Left cardiac atrium (tissue), 4 donors: ENCODE measurements at places on chromosomes 12 and 14. TPM values are rescaled to one million over a fixed set of nuclear protein-coding genes. Genes with fewer than 3 reads are reported as not detected.

- DNase-seq = no peak
These were observed 17.9 kb downstream of the ZFP36L1 start for GRCh38 chr14:68774771-68775613.

DNA sequence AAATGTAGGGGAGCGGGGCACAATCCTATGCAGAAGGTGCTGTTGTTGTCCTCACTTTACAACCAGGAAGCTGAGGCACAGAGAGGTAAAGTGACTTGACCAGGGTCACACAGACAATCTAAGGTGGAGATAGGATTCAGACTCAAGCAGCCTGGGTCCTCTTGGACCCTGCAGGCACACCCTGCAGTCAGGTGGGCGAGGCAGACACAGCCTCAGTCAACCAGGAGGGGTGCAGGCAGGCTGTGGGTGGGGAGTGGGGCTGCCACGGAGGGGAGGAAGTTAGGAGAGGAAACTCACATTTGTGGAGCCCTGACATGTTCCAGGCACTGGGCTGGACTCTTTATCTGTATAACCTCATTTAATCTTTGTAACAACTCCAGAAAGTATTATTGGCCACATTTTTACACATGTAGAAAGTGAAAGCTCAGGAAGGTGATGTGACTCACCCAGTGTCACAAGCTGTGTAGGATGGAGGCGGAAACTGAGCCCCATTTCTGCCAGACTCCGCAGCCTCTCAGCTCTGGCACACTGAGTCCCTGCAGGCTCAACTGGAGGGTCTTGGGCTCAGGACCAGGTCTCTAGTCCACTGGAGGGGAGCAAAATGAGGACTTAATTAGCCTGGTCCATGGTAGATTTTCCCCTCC, 24.9 kb upstream of the CHGA start:
- DNase-seq = no peak

DNA sequence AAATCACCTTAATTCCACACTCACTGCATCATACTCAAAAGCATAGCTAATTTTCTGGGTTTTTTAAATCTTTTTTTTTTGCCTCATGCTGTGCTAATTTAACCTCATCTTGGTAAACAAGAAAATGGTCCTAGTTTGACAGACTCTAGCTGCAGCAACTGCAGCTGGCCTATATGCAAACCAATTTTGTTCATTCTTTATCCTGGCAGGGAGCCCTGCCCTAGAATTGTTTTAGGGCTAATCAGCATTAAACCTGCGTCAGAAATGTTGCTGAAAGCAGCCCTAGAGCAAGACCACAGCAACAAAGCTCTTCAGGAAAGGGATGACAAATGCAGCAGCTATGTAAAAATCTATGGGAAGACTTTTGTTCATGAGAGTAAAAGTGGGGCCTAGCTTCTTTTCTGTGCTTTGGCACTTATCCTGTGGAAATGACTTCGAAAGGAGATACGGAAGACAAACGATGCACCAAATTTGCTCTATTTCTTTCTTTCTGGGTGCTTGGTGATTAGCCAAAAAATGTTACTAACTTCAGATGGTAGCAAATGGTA, 72.2 kb downstream of the DENND5B start:
- DNase-seq = peak; percentile 49

- DNase-seq = no peak
These were observed 4.2 kb downstream of the CSRP2 start for GRCh38 chr12:76874491-76875190.

- DNase-seq = no peak
These were observed 7.1 kb downstream of the P2RX4 start for GRCh38 chr12:121217063-121217462.

GRCh38 chr12:31477687-31478086, 113.2 kb downstream of the DENND5B start:
- DNase-seq = no peak

- no peak for DNase-seq
These were observed 19.3 kb downstream of the MMP17 start for GRCh38 chr12:131847456-131847855.

GRCh38 chr14:35854696-35855270, 28.6 kb downstream of the BRMS1L start:
- no peak for DNase-seq

GRCh38 chr14:63656194-63656593, 14.5 kb upstream of the WDR89 start:
- no peak for DNase-seq

GRCh38 chr14:20719777-20720176, 25.9 kb upstream of the EDDM3A start:
- no peak for DNase-seq

DNA sequence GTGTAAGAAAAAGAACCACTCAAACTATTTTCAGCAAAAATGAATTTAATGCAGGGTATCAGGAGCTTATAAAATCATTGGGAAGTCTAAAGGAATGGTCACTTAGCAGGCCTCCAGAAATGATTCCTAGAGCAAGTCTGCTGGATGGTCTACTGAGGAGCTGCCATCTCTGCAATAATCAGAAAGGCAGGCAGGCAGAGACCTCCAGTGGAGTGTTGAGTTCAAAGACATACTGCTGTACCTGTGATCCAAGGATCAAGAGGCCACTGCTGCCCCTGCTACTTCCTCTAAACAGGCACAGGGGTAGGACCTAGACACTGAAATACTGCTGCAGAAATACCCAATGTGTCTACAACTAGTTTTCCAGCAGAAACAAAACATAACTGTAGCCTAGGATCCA, 14.5 kb upstream of the KICS2 start:
- no peak for DNase-seq

DNA sequence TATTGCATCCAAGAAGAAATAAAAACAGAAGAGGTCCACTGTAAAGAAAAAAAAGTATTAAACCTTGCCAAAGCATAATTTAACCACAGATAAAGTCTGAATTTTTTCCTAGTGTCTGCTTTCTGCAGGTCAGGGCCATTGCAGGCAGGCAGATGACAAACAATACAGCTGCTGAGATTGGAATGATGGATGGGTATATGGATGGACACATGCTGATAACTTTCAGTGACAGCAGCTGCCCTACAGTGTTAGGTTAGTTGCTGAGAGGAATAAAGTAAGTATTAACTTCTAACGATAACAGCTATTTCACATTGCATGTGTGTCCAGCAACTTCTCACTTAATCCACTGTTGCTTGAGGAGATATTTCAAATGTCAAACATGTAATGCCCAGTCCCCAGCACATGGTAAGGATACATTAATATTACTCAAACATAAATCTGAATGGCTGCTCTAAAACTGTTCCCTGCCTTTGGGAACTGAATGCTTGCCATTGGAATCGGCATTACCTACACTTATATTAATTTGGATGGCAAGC, 515.3 kb downstream of the RMST start:
- no peak for DNase-seq

DNA sequence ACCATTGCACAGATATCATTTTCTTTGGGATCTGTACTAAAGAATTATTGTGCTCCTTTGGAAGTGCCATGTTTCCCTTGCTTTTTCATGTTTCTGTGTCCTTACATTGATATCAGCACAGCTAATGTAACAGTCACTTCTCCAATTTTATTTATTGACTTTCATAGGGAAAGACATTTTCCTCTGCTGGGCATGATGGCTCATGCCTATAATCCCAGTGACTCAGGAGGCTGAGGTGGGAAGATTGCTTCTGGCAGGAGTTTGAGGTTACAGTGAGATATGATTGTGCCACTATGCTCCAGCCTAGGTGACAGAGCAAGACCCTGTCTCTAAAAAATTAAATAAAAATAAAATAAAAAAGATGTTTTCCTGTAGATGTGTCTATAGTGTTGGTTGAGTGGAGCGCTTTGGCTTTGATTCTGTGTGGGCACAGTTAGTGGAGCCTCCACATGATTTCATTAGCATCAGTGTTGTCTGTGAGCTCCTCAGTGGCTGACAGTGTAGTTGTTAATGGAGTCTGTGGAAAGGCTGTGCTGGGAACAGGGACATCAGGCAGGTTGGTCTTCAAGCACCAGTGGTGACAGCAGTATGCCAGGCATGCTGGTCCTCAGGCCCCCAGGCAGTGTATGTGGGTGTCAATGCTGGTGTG, 7.4 kb downstream of the OAS2 start:
- DNase-seq = no peak

- DNase-seq = no peak
These were observed 22.3 kb downstream of the SNW1 start for GRCh38 chr14:77738559-77739250.

- DNase-seq = no peak
These were observed 261.7 kb downstream of the NEDD1 start for GRCh38 chr12:97168804-97169203.

GRCh38 chr14:71381814-71382213, 474.6 kb downstream of the PCNX1 start:
- DNase-seq = no peak

- peak; percentile 66 for DNase-seq
These were observed 1.1 kb downstream of the ADSS1 start for GRCh38 chr14:104724981-104725771.

DNA sequence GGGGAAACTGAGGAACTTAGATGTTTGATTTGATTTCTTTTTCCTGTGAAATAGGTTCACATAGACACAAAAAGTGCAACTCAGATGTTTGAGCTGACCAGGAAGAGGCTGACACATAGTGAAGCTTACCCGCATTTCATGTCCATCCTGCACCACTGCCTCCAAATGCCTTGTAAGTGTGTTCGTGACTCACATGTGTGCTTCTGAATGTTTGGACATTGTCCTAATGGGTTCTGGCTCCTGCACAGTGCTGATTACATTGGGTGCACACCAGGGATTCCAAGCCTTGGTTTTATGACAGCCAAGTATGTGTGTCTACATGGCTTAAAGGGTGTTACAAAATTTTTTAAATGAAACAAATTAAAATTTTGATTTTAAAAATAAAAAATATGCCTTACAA, 137.4 kb downstream of the DAAM1 start:
- DNase-seq = no peak

GRCh38 chr12:47648056-47648579, 57.7 kb downstream of the RPAP3 start:
- no peak for DNase-seq

DNA sequence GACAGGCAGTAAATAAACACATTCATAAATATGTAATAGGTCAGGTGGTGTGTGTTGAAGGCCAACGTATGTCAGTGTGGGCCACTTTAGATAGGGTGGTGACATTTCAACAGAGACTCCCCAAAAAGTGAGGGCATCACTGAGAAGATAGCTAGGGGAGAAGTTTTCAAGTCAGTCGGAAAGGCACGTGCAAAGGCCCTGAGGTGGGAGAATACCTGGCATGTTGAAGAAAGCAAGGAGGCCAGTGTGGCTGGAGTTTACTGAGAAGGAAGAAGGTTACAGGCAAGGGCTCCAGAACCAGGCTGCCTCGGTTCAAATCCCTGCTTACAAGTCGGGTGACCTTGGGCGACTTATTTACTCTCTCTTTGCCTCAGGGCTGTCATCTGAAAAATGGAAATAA, 11.0 kb upstream of the HEBP1 start:
- no peak for DNase-seq

DNA sequence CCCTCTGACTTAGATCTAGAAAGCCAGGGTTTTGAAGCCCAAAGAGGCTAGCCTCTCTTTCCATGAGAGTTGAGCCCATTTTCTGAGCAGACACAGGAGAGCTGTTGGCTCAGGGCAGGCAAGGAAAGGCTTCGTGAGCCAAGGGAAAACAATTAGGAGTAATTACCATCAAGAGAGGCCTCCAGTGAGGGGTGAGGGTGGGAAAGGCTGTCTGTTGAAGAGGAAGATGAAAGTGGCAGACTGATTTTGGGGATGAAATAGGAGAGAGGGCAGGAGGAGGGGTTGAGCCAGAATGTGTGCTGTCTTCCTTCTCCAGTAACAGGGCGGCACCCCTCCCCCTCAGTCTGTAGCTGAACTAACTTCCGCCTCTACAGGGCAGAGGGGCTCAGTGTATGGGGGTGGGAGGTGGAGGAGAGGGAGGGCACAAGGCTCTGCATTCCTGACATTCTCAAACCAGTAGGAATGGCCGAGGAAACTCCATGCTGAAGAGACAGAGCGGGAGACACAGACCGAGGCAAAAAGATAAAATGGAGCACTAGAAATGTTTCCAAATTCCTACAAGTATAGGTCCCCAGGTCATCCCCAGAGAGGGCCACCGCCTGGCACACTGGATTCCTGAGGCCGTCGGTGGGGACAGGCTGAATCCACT, 33.1 kb upstream of the COL2A1 start:
- no peak for DNase-seq

GRCh38 chr12:87413784-87414183, 615.4 kb downstream of the C12orf50 start:
- DNase-seq = no peak

CLEC4E gene
- 2.5 TPM for total RNA-seq

SERPINA5 gene
- total RNA-seq = 9.3 TPM

SPRYD4 gene
- total RNA-seq = 2.3 TPM

SDR9C7 gene
- total RNA-seq = not detected

BLTP3B gene
- total RNA-seq = 19.4 TPM

SPRING1 gene
- 15.8 TPM for total RNA-seq

PTPN21 gene
- total RNA-seq = 35.0 TPM
